Breast epithelium (tissue), 4 donors: ENCODE measurements at places on chromosomes 7 and 10. TPM values are rescaled to one million over a fixed set of nuclear protein-coding genes. Genes with fewer than 3 reads are reported as not detected.

HKDC1 gene
- total RNA-seq = not detected

SPDYE2B gene
- not detected for total RNA-seq

ECHDC3 gene
- 62.6 TPM for total RNA-seq

ASIC3 gene
- total RNA-seq = 2.3 TPM

ENKUR gene
- not detected for total RNA-seq

BAMBI gene
- 3.4 TPM for total RNA-seq

SHTN1 gene
- 17.8 TPM for total RNA-seq
